ENCODE measurements at places on chromosomes 2 and 18.

- DNase-seq = no peak
Measured at GRCh38 chr2:207219676-207220501, 54.1 kb upstream of the KLF7 start.

- no peak for DNase-seq
Measured at GRCh38 chr2:145638675-145639074, 1118.8 kb upstream of the ZEB2 start.

DNA sequence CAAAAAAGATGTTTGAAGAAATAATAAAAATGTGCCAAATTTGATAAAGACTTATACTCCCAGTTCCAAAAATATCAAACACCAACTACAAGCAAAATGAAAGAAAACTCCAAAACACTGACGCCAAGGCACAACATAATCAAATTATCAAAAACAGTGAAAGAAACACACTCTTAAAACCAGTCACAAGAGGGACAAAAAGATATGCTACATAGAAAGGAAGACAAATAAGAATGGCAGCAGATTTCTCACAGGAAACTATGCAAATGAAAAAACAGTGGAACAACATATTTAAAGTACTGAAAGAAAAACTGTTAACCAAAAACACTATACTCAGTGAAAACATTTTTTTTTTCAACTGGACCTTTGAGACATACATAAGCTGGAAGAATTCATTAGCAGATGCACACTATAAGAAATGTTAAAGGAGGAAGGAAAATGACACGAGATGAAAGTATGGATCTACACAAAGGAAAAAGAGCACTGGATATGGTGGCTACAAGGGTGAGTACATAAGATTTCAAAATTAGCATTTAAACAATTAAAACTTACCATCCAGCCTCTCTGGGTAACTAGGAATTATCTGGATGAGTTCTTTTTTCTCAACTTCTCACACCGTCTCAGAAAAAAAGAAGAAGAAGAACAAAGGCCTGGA is 94.0 kb upstream of the ACVR1C start:
- peak; percentile 26 for DNase-seq

- DNase-seq = no peak
Measured at GRCh38 chr2:943821-944220, 6.8 kb upstream of the SNTG2 start.

- DNase-seq = no peak
Measured at GRCh38 chr2:203122317-203122986, 107.8 kb downstream of the NBEAL1 start.

DNA sequence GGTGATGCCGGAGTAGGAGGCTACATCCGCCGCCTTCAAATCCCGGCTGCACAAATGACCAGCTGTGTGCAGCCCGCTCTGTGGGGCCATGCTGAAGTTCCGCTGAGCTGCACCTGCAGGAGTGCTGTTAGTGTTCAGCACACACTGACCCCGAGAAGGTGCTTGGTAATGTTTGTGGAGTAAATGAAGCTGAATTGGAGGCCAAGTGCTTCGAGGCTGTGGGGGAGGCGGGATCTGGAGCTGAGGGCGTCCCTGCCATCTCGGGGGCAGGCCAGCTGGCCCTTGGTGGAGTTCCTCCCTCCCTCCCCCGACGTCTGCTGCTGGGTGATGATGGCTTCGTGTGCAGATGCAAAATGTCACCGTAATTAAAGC is 23.2 kb downstream of the KCNF1 start:
- peak; percentile 74 for DNase-seq

DNA sequence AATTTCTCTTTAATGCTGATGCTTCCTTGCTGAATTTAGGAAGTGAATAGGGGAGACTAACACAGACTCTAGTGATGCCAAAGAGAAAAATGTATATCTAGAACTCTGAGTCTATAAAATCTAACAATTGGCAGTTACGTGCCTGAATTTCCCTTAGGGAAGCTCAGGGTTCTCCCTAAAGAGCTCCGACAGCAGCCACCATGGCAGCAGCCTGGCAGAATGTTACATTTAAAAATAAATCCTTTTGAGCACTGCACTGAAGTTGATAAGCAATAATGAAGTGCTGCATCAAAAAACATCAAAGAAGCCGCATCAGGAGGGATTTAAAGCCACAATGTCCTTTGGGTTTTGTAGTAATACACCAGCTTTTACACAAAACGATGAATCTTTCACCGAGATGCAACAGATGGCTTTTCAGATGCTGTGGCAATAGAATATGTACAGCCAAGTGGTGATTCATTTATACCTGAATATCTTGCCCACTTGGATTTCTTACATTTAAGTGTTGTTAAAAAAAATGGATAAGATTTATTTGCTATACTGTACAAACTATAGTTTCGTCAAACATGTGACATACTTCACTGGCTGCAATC is 291.2 kb upstream of the SESTD1 start:
- DNase-seq = no peak

DNA sequence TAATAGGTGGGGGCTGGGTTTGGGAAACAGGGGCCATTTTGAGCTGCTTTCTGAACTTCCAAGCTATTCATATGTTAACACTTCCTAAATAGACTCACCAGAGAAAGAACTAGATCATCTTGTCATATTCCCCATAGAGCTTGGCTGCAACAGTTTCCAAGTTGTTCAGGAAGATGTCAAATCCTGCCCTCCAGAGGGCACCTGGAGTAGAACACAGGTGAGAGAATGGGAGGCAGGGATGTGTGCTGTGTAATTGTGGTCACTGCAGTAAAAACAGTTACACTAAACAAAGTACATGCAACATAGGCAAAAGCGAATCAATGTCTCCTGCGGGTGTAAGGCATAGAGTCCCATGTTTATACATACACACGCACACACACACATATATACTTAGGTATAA is 34.5 kb upstream of the LRRC30 start:
- no peak for DNase-seq

DNA sequence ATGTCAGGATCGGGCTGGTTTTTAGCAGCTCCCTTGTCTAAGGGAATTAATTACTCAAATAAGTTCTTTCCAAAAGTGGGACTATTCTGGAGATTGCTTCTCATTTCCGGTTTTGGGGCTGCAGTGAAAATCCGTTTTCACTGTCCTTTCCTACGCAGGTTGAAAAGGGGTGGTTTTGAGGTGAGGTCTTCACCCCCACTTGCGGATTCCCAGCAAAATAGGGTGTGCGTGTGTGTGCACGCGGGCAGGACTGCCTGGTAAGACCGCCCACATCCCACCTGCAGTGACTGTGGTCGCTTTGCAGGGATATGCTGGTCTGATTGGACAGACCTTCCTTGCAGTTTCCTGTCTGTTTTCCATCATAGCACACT is 472 bp upstream of the PLEKHM3 start:
- DNase-seq = no peak

DNA sequence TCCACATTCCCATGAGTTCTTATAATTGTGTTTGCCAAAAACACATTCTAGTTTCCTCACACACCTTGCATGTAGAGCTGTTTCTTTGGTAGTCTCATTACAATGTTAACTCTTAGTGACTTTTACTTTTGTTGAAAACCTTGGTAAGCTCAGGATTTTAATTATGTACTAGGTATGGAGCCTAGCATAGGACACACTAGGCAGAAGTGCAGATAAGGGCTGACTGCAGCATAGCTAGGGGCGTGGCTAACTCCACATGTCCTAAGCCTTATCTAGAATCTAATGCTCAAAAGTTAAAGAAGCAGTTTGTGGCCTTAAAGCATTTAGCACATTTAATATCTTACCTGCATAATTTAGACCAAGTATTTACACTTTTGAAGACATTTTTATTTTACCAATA is 153.7 kb upstream of the FBXO11 start:
- DNase-seq = no peak

DNA sequence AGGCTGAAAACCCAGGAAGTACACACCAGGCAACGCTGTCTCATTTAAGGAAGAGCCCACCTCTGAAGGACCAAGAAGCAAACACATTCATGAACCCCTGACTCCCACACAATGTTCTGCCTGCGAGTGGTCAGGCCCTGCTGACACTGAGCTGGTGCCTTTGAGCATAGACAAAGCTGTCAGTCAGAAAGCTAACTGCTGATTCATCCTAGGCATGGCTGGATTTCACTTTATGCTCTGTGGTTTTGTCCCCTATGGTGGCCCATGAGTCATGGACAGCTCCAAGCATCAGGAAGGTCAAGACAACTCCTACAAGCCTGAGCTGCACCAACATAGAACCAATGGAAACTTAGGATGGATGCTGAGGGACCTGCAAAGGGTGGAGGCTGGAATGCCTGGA is 78.9 kb downstream of the UXS1 start:
- no peak for DNase-seq

DNA sequence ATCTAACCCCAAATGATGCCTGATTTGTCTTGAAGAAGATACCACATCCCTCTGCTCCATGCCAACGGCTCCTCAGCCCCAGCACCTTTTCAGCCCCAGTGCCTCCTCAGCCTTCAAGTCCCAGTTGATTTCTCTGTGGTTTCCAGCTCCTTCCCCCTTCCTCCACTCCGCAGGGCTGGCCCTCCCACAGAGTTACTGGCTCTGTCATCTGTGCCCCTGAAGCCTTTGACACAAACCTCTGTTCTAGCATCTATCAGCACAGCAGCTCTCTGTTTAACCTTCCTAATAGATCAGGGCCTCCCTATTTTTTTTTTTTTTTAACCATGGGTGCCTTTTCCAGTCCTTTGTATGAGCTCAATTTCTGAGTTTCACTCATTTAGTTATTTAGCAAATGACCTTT is 201.3 kb upstream of the CXCR4 start:
- no peak for DNase-seq

DNA sequence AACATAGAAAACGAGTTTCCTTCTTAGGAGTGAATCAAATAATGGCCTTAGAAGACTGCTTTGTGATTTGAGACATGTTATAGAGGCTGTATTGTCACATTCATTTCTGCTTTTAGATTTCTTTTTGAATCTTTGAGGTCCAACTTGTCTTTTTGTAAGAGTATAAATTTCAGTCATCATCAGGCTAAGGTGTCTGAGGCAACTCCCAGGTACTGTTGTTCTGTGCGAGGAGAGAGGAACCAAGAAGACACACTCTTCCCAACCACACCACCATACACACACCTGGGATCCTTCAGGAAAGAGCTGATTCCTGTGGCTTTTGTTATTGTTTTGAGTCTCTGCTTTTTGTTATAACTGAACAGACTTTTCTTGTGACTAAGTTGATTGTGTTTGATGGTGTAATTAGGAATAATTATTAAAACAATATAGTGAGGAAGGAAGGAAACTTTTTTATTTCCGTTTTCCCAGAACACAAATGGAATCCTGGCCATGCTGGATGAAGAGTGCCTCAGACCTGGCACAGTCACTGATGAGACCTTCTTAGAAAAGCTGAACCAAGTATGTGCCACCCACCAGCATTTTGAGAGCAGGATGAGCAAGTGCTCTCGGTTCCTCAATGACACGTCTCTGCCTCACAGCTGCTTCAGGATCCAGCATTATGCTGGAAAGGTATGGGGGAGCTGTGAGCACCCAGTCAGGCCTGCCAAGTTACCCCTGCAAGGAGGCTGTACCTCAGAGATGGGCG is 140.4 kb downstream of the MYO1B start:
- no peak for DNase-seq

Measured in NCI-H2029 (cell line).